ENCODE measurements at places on chromosomes 3 and 15.

DNA sequence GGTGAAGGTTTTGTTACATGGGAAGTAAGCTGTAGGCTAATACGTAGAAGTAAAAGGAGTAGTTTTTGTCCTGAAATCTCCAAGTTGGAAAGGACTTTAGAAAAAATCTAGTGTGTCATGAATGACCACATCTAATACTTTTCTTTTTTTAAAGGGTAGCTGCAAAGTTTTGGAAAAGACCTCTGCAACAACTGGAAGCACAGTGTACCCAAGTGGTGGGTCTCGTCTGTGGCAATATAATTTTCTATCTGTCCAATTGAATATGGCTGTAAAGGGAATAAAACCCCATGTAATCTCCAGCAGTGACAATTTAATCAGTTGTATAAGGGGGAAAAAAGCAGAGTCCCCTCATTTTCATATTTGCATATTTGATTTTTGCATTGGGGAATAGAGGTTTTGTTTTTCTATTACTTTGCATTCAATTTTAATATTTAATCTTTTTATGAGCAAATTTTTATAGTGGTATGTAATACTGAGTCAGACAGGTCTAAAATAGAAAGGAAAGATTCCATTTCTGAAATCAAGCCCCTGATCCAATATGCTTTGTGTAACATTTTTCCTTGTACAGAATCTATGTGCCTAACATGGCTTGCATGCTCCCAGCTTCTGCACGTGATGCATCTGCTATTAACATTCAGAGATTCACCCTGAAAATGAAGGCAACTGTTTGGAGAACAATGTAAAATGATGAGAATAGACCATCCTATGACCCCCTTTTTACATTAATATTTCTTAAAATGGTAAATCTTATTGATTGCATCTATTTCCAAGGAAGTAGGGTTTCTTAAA is 531.4 kb downstream of the ZIC1 start:
- DNase-seq: no peak

GRCh38 chr15:65077981-65078352 is 1.4 kb downstream of the KBTBD13 start:
- DNase-seq: peak; percentile 10

GRCh38 chr3:140896997-140897396 is 44.6 kb upstream of the SLC25A36 start:
- no peak for DNase-seq

- DNase-seq: no peak
Measured at GRCh38 chr3:42438758-42439157, 28.3 kb upstream of the LYZL4 start.

GRCh38 chr3:51434746-51435327 is 43.8 kb downstream of the RBM15B start:
- peak; percentile 4 for DNase-seq

DNA sequence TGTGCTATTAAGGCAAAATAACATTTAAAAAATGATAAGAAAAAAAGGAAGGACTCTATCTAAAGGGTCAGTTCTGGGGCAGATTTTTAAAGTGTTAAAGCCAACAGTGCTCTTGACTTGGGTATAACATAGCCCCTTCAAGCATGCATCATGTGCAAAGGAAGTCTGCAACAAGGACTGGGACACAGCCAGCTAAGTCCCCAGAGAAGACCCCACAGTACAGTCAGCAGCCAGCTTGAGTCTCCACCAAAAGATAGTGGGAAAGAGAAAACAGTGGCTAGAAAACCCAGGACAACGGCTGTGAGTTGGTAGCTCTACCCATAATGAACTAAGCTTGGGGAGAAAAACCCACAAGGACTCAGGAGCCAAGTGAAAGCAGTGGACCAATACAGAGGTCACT is 86.4 kb upstream of the DCLK3 start:
- DNase-seq: no peak

DNA sequence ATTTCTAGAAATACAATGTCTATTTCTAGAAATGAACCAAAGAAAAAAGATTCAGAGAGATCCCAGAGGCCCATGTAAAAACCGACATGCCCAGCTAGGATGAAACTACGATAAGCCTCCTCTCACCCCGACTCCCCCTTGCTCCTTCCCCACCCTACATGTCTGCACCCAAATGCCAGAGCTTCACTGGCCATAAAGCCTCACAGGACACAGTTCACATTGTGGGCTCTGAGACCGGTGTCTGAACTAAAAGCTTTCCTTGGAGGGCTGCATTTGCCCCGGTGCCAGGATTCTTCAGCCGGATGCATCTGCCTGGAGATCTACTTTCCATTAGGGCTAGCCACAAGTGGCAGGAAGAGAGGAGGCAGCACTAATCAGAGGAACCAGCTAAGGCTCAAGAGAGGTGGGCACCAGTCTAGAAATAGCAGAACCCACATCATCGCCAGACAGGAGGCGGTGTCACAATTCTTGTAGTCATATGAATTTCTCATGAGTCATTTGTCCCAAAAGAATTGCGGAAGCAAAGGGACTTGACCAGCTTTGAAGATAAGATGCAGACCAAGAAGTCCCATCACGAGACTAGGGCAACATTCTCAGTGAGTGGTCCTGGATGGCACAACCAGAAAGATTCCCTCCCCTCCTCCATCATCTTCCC is 353.6 kb downstream of the NTRK3 start:
- DNase-seq: no peak

DNA sequence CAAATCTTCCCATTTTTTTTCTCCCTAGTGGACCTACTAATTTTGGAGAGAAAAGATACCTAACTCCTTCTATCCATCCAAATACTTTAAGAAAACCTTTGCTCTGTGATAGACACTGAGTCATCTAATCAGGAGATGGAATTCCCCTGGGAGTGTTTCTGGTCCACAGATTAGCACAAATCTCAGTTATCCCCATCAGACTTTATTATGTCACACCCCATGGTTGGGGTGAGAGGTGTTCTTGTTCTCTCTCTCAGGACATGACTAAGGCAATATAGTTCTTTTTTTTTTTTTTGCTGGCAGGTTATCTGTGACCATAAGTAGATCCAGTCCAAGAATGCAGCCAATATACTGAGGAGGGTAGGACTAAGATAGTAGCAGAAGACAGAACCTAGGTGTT is 15.8 kb downstream of the SLC9A9 start:
- no peak for DNase-seq

- DNase-seq: no peak
Measured at GRCh38 chr15:93862791-93863190, 368.6 kb upstream of the MCTP2 start.

DNA sequence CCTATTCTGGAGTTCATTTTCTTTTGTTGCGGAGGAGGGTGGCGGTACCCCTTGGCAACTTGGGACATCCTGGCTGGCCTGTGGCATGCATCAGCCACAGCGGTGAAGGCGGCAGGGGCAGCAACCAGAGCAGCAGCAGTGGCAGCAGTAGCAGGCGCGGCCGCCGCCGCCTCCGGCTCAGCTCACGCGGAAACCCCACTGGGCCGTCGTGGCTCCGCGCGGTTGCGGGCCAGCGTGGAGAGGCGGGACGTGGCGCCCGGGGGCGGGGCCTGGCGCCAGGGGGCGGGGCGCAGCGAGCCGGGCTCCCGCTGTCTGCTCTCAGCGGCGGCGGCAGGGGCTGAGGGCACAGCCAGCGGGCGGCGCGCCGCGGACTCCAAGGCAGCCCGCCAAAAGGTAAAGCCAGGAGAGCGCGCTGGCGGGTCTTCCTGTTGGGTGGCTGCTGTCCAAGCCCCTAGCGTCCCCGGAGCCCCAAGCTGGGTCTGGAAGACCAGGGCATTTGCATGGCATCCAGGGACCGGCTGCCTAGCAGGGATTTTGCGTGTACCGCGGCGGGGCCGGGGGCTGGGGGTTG is 334.4 kb upstream of the THRB start:
- DNase-seq: no peak

DNA sequence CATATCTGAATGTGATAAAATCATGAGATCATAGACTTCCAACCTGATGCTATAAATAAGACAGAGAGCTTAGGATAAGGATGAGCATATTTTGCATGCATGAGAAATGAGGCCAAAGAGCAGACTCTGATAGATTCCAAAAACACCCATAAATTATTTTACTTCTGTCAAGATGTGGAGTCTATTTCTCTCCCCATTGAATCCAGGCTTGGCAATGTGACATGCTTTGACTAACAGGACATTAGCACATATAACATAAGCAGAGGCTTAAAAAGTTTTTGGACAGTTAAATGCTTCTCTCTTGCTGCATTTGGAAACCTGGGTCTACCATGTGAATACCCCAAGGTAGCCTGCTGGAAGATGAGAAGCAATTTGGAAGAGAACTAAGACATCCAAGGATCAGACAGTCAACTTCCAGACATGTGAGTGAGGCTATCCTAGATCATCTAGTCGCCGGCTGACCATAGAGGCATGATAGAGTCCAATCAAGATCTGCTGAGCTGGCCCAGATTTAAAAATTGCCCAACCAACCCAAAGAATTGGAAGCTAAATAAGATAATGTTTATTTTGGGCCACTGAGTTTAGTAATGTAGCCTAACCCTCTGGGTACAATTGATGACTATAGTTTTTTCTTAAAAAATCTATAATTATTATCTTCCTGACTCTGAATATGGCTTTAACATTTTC is 30.3 kb downstream of the MYLK start:
- DNase-seq: no peak

DNA sequence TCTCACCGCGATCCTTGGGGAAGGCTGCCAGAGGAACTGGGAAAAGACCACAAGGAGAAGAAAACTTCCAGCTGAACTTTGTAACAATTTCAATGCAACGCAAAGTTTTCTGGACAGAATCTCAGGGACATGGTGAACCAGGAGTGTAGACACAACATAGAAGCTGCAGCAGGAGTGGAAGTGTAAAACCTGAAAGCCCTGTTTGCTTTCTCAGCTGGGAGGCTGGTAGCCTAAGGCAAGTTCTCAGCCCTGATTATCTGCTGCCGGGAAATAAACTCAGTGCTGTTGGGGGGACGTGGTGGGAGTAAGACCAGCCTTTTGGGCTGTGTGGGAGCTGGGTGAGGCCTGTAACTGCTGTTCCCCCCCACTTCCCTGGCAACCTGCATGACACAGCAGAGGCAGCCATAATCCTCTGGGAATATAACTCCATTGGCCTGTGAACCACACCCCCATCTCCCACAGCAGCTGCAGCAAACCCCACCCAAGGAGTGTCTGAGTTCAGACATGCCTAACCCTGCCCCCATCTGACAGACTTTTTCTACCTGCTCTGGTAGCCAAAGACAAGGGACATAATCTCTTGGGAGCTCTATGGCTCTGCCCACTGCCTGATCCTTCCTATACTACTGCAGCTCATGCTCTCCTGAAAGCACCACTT is 106.7 kb downstream of the ZNF621 start:
- DNase-seq: no peak

- no peak for DNase-seq
Measured at GRCh38 chr3:171407759-171408158, 52.4 kb downstream of the TNIK start.

DNA sequence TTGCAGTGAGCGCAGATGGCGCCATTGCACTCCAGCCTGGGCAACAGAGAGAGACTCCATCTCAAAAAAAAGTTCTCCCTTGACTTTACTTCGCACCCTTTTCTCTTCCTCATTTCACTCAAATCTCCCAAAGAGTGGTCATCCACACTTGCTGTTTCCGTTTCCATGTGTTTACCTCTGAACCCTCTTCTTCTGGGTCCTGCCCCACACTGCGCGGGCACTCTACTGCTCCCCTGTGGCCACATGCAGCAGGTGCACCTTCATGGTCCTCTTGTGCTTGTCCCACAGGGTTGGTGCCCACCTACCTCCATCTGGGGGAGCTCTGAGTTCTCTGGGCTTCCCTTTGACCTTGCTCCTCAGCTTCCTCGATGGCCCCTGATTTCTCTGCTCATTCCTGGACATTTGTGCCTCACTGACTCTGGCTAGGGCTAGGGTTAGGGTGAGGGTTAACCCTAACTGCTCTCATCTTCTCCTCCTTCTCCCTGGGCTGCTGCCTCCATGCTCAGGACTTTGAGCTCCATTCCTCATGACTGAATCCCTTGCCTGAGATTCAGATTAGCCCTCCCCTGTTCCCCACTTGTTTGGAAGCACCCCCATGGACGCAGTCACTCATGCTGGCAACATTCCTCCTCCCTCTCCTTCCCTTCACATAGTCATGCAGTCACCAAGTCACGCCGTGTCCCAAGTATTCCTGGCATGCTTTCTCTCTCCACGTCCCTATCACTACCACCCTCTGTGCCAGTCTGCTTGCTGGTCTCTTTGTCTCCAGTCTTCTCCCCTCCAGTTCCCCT is 26.6 kb upstream of the KY start:
- DNase-seq: no peak

GRCh38 chr15:45126535-45127158 is 3.0 kb downstream of the DUOXA1 start:
- DNase-seq: no peak

DNA sequence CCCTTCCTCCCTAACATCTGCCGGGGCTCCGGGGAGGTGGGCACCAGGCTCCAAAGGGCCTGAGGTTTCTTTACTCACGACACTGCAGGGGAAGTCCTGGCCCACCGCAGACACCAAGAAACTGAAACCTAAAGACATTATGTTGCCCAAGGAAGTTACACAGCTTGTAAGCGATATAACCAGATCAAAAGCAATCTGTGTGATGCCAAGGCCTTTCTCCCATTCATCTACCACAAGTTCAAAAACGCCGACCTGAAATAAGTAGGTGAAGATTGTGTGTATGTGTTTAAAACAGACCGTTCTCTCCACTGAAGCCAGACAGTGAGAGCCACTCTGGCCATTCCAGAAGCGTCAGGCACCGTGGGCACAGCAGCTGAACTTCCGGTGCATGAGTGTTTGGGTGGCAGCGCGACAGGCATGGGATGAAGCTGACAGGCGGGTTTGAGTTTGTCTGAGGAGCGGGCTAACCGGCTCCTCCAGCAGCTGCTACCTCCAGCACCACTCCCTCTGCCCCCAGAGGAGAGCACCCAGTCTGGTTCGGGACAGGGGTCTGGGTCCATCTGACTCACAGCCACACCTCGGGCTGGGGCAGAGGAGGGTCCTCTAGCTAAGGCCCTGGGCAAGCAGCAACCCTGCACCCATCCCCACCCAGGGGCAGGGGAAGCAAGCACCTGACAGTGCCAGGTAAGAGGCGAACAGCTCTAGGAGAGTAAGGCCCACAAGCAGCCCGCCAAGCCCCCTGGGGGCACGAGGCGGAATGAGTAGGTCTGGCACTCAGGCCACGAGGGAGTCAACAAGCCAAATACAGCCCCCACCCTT is 1.3 kb downstream of the TNK2 start:
- no peak for DNase-seq

DNA sequence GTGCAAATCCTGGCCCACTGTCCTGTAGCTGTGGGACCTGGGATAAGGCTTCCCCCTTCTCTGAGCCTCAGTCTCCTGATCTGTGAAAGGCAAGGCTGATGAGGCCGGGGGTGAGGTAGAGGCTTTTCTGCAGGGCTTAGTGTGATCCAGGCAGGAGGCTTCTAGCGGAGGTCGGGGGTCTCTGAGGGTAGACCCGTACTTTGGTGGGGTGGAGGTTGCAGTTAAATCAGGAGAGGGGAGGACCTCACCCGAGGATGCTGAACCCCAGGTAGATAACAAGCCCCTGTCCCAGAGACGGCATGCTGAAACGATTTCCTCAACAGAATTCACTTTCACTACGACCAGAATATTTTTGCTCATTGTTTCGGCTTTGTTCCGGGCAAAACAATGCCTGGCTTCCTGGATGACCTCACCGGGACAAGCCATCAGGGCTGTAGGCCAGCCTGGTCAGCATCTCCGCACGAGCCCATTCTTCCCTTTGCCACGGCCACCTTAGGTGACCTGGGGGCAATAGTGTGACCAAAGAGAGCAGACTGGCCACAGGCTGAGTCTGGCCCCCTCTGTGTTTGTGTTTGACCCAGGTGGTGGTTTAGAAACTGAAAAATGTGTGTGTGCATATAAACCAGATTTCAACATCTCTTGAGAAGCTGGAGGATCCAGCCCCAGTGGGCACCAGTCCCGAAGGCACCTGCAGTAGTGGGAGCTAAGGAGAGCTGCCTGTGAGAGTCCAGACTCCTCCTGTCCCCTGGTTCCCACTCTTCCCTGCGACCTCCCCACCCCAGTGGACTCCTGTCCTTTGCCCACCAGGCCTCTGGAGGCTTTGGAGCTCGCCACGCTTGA is 33.0 kb downstream of the SLC6A6 start:
- DNase-seq: no peak
